ENCODE measurements at places on chromosomes 2 and 18.

DNA sequence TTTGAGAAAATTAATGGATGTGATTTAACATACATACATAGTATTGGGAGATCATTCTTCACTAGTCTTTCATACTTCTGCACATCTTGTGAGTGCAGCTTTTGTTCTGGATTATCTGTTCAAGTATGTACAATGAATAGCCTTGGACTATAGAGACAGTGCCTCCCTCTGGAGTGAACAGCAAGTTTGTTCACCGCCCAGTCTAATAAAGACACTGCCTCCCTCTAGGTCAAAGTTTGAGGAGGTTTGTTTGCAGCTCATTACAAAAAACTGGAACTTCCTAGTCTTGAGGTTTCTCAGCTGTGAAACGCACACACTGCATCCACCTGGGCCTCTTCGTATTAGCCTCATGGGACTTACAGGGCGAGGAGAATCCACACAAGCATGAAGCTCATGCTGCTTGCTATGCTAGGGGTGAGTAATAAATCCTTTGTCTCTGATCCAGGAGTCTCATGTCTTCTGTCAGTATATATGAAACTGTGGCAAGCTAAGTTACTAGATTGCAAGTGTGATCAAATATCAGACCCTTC is 26.0 kb upstream of the LAPTM4A start:
- H3K36me3 ChIP-seq, result no peaks in the 10 kb centered on the region
- H3K27me3 ChIP-seq, result peaks cover 25% of the 10 kb centered on the region
- H3K4me1 ChIP-seq, result no peaks in the 10 kb centered on the region
- DNase-seq, result no peak
- H3K27ac ChIP-seq, result no peak overlapping the region

GRCh38 chr18:50805732-50806131 is 14.1 kb downstream of the MRO start:
- H3K36me3 ChIP-seq, result peaks cover 3% of the 10 kb centered on the region
- H3K4me1 ChIP-seq, result no peaks in the 10 kb centered on the region
- no peak overlapping the region for H3K4me3 ChIP-seq
- peaks cover 12% of the 10 kb centered on the region for H3K27me3 ChIP-seq

DNA sequence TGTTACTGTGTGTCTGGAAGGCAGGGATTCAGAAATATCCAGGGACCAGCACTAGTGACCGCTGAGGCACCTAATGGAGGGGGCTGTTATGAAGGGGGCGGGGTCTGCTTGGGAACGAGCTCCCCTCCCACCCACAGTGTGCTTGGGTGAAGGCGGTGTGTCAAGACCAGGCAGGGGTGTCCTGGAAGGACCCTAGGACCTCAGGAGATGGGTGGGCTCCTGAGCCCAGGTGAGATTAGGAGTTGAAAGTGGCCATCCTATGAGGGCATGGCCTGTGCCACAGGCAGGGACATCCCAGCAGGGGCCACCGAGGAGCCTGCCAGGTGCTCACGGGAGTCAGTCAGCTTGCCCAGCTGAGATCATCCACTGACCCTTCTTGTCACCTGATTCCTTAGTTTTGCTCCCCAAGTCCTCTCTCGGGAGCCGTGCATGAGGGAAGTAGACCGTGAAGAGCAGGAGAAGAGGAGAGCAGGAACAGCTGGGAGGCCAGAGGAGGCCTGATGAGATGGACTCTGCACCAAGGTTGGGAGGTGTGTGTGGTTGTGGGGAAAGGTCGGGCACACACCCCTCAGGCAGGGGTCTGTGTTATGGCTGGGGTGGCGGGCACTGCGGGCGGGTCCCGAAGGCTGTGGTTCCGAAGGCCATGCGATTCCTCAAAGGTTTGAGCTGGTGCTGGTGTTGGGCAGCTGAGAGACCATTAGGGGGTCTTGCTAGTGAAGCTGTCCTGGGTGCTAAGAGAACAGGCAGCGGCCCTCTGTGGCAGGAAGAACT is 180.9 kb upstream of the HS6ST1 start:
- no peak for DNase-seq
- H3K36me3 ChIP-seq, result no peaks in the 10 kb centered on the region
- H3K4me3 ChIP-seq, result no peak overlapping the region

GRCh38 chr2:238409341-238410199 is 17.2 kb upstream of the ASB1 start:
- H3K27me3 ChIP-seq, result no peaks in the 10 kb centered on the region
- peaks cover 8% of the 10 kb centered on the region for H3K4me1 ChIP-seq
- DNase-seq, result no peak
- no peak overlapping the region for H3K4me3 ChIP-seq
- H3K36me3 ChIP-seq, result no peaks in the 10 kb centered on the region

DNA sequence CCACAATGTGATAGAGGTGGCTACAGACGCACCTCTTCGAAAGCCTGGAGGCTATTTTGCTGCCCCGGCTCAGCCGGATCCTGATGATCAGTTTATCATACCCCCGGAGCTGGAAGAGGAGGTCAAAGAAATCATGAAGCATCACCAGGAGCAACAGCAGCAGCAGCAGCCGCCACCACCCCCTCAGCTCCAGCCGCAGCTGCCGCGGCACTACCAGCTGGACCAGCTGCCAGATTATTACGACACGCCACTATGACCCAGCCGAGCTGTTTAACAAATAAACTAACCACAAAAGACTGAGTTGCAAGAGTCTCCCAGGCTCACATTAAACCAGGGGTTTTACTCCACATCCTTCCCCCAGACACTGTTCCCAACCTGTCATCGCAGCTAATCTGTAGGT is 263.8 kb downstream of the PHLPP1 start:
- peaks cover 6% of the 10 kb centered on the region for H3K4me1 ChIP-seq
- H3K27ac ChIP-seq, result no peak overlapping the region
- H3K4me3 ChIP-seq, result no peak overlapping the region

DNA sequence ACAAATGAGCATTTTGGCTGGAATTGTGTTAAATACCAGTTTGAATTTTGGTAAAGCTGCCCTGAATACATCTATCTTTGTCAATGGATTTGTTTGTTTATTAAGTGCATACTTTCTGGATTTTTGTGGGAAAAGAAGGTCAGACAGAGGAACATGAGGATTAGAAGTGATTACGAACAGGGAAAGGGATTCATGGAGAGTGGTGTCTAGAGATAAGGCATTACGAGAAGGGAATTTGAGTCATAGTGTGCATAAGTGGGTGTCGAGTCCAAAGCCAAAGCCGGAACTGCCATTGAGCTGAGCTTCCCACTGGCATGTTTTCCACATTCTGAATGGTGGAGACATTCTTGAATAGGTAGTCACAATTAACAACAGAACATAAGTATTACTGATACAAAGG is 68.9 kb upstream of the EFEMP1 start:
- no peak overlapping the region for H3K4me3 ChIP-seq
- no peaks in the 10 kb centered on the region for H3K27me3 ChIP-seq
- H3K4me1 ChIP-seq, result no peaks in the 10 kb centered on the region
- no peak overlapping the region for H3K27ac ChIP-seq
- no peak for DNase-seq

GRCh38 chr2:107412981-107413380 is 413.7 kb upstream of the RGPD4 start:
- H3K36me3 ChIP-seq, result no peaks in the 10 kb centered on the region
- no peak for DNase-seq
- H3K4me1 ChIP-seq, result no peaks in the 10 kb centered on the region
- no peak overlapping the region for H3K4me3 ChIP-seq
- H3K27me3 ChIP-seq, result no peaks in the 10 kb centered on the region

DNA sequence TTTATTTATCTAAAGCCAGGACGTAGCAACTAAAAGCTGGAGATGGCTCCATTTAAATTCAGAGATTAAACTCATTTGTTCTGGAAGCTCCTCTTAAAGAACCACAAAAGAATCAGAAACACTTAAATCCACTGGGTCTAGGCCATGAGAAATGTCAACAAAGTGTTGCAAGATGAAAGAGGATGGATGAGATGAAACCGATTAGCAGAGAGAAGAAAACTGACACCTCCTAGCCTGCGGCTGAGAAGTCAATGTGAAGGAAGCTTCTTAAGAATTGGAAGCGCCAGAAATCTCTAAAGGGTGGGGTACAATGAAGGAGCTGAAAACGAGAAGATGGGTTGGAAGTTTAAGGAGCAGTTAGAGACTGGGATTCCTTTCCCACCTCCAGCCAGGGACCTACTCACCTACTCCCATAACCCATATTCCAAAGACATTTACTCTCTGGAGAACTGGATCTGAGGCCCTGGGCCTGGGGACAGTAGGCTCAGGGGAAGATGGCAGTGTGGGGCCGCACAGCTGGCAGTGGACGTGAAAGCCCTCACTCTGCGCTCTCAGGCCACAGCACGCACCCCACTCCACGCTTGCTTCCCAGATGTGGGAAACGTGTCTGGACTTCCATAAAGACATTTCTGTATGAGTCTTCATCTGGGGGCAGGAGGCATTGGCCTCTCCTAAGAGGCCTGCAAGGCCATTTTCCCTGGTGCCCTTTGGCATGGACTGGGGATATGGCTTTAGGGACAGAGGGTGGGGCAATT is 188.4 kb downstream of the LOXHD1 start:
- H3K4me1 ChIP-seq, result no peaks in the 10 kb centered on the region
- H3K36me3 ChIP-seq, result no peaks in the 10 kb centered on the region
- no peak overlapping the region for H3K4me3 ChIP-seq
- peaks cover 45% of the 10 kb centered on the region for H3K27me3 ChIP-seq
- H3K27ac ChIP-seq, result no peak overlapping the region
- no peak for DNase-seq

- H3K27me3 ChIP-seq, result no peaks in the 10 kb centered on the region
- no peak overlapping the region for H3K4me3 ChIP-seq
- H3K27ac ChIP-seq, result no peak overlapping the region
- no peaks in the 10 kb centered on the region for H3K36me3 ChIP-seq
- DNase-seq, result no peak
- peaks cover 5% of the 10 kb centered on the region for H3K4me1 ChIP-seq
Measured at GRCh38 chr2:37795938-37796337, 124.5 kb upstream of the CDC42EP3 start.
